ENCODE measurements at places on chromosomes 7 and 10. TPM values are rescaled to one million over a fixed set of nuclear protein-coding genes. Genes with fewer than 3 reads are reported as not detected.

GRCh38 chr7:3887096-3887690 is 586.1 kb downstream of the SDK1 start:
- H3K36me3 ChIP-seq, result no peaks in the 10 kb centered on the region
- no peak overlapping the region for H3K4me3 ChIP-seq
- DNase-seq, result no peak
- no peaks in the 10 kb centered on the region for H3K4me1 ChIP-seq
- H3K27me3 ChIP-seq, result no peaks in the 10 kb centered on the region

DNA sequence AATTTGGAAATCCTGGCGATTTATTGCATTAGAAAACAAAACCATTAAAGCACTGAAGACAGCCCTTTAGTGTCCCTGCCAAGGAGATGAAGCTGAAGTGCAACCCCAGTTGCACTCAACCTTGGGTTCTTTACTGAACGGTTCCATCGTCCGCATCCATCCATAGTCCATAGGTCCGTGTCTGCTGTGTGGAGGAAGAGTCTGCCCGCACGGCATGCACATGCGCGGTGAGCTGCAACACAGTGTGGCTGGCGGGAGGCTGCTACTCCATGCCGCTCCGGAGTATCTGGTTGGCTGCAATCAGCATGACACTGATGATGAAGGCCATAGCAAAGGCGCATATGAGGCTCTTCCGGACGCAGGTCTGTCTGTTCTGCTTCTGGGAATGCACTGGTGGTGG is 624.6 kb downstream of the CALN1 start:
- no peak overlapping the region for H3K4me3 ChIP-seq
- no peaks in the 10 kb centered on the region for H3K36me3 ChIP-seq
- no peaks in the 10 kb centered on the region for H3K4me1 ChIP-seq
- H3K27ac ChIP-seq, result no peak overlapping the region
- no peak for DNase-seq

- H3K4me3 ChIP-seq, result no peak overlapping the region
- no peaks in the 10 kb centered on the region for H3K4me1 ChIP-seq
- DNase-seq, result no peak
- no peaks in the 10 kb centered on the region for H3K27me3 ChIP-seq
- no peak overlapping the region for H3K27ac ChIP-seq
Observed at GRCh38 chr7:495326-495725, 24.3 kb downstream of the PDGFA start.

DNA sequence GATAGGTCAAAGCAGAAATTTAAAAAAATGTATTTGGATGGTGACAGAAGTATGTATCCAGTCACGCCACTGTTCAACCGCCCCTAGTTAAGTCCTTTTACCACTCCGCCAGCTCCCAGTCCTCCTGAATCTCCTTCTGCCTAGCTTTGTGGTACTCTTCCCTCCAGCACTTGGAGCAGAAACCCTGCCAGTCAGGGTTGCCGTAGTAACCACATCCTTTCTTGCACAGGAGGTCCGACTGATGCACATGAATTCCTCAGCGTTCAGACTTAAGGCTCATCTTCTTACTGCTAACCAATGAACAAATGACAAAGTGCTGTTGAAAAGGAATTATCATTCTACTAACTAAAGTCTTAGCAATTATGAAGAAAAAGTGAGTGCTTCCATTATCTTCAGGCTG is 175.3 kb upstream of the KCTD7 start:
- no peak overlapping the region for H3K27ac ChIP-seq
- no peak overlapping the region for H3K4me3 ChIP-seq
- peaks cover 10% of the 10 kb centered on the region for H3K4me1 ChIP-seq
- H3K27me3 ChIP-seq, result no peaks in the 10 kb centered on the region
- H3K36me3 ChIP-seq, result no peaks in the 10 kb centered on the region

- H3K4me1 ChIP-seq, result no peaks in the 10 kb centered on the region
- H3K4me3 ChIP-seq, result no peak overlapping the region
- H3K27ac ChIP-seq, result no peak overlapping the region
- H3K27me3 ChIP-seq, result no peaks in the 10 kb centered on the region
- DNase-seq, result no peak
Observed at GRCh38 chr7:146136357-146136875, 19.8 kb downstream of the CNTNAP2 start.

DNA sequence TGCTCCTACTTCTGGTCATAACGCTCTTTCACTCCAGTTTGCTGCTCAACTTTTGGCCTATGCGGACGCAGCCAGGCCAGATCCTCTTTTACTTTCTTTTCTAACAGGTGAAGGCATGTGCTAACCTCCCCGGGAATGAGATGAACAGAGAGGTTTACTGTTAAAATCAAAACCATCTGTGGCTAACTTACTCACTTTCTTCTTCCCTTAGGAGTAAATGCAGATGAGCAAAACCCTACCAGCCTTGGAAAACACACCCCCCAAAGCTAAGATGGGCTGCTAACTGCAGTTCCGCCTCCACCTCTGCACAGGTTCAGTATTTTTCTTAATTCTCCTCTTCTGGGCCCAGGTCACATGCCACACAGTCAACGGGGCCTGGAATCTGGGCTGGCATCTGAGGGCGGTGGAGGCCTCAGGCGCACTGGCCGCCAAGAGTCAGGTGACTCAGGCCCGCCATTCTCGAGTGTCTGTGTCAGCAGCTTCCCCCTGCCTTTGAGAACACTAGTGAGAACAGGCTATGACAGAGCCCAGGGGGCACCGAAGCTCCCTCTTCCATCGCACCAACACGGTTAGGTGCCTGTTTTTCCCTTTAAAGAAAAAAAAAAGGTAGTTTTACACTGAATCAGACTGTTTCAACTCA is 11.1 kb downstream of the FAM53B start:
- H3K4me3 ChIP-seq, result no peak overlapping the region
- no peak for DNase-seq
- peaks cover 18% of the 10 kb centered on the region for H3K4me1 ChIP-seq
- H3K27me3 ChIP-seq, result no peaks in the 10 kb centered on the region
- no peaks in the 10 kb centered on the region for H3K36me3 ChIP-seq

GRCh38 chr7:73704640-73705550 is 14.6 kb downstream of the STX1A start:
- no peak overlapping the region for H3K4me3 ChIP-seq
- no peaks in the 10 kb centered on the region for H3K27me3 ChIP-seq
- DNase-seq, result no peak
- no peaks in the 10 kb centered on the region for H3K36me3 ChIP-seq
- H3K27ac ChIP-seq, result no peak overlapping the region

DNA sequence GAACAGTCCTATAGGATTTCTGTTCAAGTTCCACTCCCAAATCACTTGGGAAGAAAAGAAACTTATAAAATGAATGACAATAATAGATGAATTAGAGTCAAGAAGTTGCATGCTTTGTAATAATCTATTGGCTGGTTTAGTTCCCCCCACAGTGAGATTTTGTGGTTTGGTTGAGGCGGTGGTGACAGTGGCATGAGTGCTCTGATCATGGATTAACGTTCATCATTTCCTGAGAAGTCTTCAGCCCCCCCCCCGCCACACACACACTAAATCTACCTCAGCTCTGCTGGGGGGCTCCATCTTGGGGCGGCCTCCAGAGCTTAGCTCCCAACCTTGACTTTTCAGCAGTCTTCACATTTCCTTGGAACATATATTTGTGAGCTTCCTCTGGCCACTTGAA is 121.7 kb downstream of the ABCA13 start:
- no peak for DNase-seq
- no peaks in the 10 kb centered on the region for H3K4me1 ChIP-seq
- no peak overlapping the region for H3K27ac ChIP-seq
- no peaks in the 10 kb centered on the region for H3K27me3 ChIP-seq
- no peaks in the 10 kb centered on the region for H3K36me3 ChIP-seq

DNA sequence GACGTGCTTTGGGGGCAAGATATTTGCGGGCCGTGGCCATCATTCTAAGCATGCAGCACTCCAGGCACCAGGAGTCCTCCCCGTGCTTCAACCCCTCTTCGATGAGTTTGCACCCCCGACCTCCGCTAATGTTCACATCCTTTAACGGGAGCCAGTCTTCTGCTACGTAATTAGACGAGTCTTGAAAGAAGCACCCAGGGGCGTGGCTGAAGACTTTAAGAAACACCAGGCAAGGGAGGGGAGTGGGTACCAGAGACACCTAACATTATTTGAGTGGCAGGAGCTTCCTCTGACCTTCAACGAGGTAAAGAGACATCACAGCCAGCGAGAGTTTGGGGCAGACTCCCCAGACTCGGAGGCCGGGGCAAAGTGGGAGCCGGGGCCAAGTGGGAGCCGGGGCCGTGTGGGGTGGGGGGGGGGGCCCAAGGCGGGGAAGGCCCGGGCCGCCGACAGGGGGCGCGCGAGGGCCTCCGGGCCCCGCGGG is 31.1 kb upstream of the TOMM7 start:
- no peak for DNase-seq
- H3K4me1 ChIP-seq, result no peaks in the 10 kb centered on the region
- peak overlapping the region; percentile 96 for H3K27ac ChIP-seq
- peak overlapping the region; percentile 90 for H3K4me3 ChIP-seq
- H3K36me3 ChIP-seq, result no peaks in the 10 kb centered on the region

DNA sequence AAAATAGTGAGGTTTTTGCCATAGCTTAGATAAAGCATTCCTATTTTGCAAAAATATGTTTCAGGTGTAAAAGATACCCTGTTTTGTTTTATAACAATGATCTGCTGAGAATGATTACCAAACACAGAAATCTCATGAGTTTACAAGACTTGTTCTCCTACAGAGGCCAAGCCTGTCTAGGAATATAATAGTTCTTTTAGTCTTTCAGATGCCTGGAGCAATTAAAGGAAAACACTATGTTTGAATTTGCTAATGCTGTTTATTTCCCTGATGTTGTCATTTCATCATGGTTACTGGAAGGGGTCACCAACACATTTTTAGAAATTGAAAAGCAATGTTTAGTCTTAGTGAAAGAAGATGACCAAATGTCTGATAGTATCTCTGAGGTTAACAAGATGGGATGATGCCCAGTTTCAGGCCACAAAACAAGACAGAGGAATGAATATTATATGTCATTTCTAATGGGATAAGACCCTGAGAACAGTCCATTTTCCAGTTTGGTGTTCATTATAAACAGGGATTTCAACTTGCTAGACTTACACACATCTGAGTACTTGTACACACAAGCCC is 559.9 kb downstream of the INHBA start:
- no peaks in the 10 kb centered on the region for H3K36me3 ChIP-seq
- no peak overlapping the region for H3K27ac ChIP-seq
- H3K4me1 ChIP-seq, result no peaks in the 10 kb centered on the region
- no peak overlapping the region for H3K4me3 ChIP-seq

DNA sequence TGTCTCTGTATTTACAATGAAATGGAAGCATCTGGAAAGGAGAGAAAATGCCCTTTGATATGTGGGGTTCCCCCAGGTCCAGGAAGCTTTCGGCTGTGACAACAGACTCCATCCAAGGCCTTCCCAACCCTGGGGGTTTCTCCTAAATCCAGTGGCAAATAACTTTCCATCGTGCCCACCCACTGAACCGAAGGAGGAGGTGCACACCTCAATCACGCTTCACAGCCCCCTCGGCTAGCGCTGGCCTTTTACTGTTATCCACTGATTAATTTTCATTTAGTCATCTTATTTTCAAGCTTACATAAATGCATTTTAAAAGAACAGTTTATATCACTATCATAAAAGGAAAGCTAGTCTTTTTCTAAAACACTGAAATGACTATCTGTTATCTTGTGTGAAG is 286.8 kb upstream of the ZMIZ1 start:
- H3K36me3 ChIP-seq, result no peaks in the 10 kb centered on the region
- H3K4me3 ChIP-seq, result no peak overlapping the region
- no peaks in the 10 kb centered on the region for H3K27me3 ChIP-seq
- peaks cover 10% of the 10 kb centered on the region for H3K4me1 ChIP-seq
- no peak overlapping the region for H3K27ac ChIP-seq

DNA sequence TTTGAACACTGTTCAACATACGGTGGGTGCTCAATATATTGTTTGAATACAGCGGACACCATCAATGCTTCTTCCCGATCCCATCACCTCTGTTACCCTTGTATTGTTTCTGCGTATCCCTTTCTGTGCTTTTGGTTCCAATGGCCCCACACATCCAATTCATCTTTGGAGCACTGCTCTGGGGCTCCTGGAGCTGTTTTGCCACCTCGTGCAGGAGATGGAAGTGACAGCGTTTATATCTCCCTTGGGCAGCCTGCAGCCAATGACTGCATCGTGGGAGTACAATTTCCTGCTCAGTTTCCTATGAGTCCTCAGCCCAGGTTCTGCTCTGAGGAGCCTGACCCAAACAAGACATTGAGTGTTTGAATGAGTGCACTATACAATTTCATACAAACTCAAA is 50.2 kb upstream of the PIK3CG start:
- DNase-seq, result no peak
- no peak overlapping the region for H3K27ac ChIP-seq
- no peak overlapping the region for H3K4me3 ChIP-seq

- H3K4me3 ChIP-seq, result no peak overlapping the region
- no peaks in the 10 kb centered on the region for H3K4me1 ChIP-seq
- no peaks in the 10 kb centered on the region for H3K36me3 ChIP-seq
- H3K27me3 ChIP-seq, result no peaks in the 10 kb centered on the region
- DNase-seq, result peak; percentile 36
- no peak overlapping the region for H3K27ac ChIP-seq
Observed at GRCh38 chr7:916291-916941, 38.1 kb downstream of the ADAP1 start.

- H3K4me3 ChIP-seq, result no peak overlapping the region
- H3K4me1 ChIP-seq, result no peaks in the 10 kb centered on the region
- H3K27ac ChIP-seq, result no peak overlapping the region
- no peak for DNase-seq
- no peaks in the 10 kb centered on the region for H3K27me3 ChIP-seq
Observed at GRCh38 chr10:15897287-15897686, 37.0 kb upstream of the MINDY3 start.

DNA sequence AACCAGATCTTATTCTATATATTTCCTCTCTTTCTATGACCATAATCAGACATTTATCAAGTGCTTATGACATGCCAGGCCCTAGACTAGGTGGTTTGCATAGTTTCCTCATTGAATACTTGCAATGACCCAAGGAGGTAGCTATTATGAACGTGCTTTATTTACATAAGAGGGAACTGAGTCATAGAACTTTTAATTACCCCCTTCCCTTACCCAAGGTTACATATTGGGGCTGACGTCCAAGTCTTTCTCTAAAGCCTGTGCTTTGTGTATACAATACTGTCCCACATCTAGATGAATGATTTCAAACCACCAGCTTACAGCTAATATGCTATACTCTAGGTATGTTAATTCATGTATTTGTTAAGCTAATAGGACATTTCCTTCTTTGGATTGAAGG is 91.9 kb upstream of the NPY start:
- no peaks in the 10 kb centered on the region for H3K27me3 ChIP-seq
- no peaks in the 10 kb centered on the region for H3K4me1 ChIP-seq
- DNase-seq, result no peak
- H3K27ac ChIP-seq, result no peak overlapping the region

GRCh38 chr10:70655316-70655715 is 17.0 kb upstream of the ADAMTS14 start:
- H3K27me3 ChIP-seq, result no peaks in the 10 kb centered on the region
- H3K36me3 ChIP-seq, result no peaks in the 10 kb centered on the region
- H3K27ac ChIP-seq, result no peak overlapping the region
- H3K4me3 ChIP-seq, result no peak overlapping the region

PILRA gene
- 1.4 TPM for total RNA-seq

SCIN gene
- not detected for total RNA-seq

COL28A1 gene
- total RNA-seq, result 0.40 TPM

AMZ1 gene
- total RNA-seq, result 5.8 TPM

ZNF853 gene
- 0.20 TPM for total RNA-seq

HPSE2 gene
- total RNA-seq, result not detected

SHH gene
- total RNA-seq, result 18.6 TPM

Measured in right lobe of liver (tissue), 6 donors.